ENCODE measurements at places on chromosomes 13 and 19.

DNA sequence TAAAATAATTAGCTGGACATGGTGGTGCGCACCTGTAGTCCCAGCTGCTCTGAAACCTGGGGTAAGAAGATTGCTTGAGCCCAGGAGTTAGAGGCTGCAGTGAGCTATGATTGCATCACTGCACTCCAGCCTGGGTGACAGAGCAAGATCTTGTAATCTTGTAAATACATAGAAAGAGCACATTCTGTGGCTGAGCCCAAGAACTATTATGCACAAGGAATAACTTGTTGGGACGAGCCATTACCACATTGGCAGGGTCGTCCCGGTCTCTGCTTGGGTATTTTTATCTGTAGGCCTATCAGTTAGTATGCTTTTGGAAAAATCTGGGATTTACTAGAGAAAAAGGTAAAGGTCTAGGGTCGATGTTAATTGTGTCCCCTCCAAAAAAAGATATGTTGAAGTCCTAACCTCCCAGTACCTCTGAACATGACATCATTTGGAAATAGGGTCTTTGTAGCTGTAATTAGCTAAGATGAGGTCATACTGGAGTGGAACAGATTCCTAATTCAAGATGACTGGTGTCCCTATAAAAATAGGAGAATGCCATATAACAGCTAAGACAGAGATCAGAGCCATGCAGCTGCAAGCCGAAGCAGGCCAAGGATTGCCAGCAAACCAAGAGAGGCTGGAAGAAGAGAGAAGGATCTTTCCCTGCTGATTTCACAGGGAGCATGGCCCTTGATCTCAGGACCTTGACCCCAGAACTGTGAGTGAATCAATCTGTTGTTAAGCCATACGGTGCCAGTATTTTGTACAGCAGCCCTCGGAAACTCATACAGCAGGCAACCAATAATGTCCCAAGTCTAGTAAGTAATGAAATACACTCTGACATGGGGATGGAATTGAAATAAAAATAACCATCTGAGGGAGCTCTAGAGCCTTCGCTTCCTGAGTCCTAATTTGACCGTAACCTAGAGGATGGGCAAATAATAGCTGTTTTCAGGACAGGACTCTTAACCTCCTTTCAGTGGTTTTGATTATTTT is 77.0 kb downstream of the TM9SF2 start:
- DNase-seq, result no peak

DNA sequence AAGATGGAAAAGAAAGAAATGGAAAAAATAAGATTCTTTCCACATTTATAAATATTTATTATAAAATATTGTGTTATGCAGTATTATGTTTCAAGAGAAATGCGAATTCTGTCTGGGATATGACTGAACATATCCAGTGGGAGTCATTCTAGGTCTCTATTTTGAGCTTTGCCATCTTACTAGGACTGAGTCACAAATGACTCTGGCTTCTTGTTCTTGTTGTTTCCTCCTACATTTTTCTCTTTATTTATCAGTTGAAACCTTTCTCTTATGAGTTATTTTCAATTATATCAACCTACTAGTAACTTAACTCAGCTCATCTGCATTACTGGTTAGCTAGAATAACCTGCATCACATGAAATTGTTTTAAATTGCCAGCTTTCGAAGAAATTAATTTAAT is 1247.3 kb downstream of the SLITRK1 start:
- DNase-seq, result no peak

- DNase-seq, result no peak
Measured at GRCh38 chr13:20673715-20674114, 29.8 kb upstream of the IL17D start.

DNA sequence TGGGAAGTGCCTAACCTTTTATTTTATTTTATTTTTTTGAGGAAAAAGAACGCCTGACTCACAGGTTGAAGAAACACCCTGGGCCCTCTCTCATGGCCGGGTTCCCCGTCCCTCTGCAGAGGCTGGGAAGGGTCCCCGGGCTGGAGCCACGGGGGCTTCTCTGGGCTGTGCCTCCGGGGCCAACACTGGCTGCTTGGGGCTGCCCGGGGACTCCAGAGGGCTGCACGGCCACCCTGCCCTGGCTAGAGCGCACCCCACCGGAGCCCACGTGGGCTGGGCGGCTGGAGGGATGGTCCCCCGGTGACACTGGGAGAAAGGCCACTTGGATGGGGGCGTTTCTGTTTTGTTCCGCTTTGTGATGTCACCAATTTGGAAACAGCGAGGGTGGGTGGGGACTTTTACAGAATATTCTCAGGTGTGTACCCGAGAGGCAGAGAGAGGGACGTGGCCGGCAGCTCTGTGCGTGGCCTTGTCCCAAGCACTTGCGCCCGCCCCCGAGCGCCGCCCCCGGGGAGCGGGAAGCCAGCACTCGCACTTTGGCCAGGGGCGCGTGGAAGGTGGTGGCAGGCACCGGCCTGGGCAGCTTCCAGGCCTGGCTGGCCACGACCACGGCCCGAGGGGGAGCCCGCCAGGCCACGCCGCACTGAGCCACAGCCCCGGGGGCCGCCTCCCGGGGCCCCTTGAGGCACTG is 13.9 kb upstream of the GNA15 start:
- DNase-seq, result no peak

- no peak for DNase-seq
Measured at GRCh38 chr13:97403893-97404750, 29.8 kb upstream of the RAP2A start.

GRCh38 chr19:33405553-33406461 is 32.3 kb downstream of the CEBPG start:
- DNase-seq, result no peak

- DNase-seq, result no peak
Measured at GRCh38 chr19:7988307-7988706, 17.1 kb downstream of the ELAVL1 start.

- DNase-seq, result no peak
Measured at GRCh38 chr19:8938576-8938975, 71.6 kb downstream of the MUC16 start.

DNA sequence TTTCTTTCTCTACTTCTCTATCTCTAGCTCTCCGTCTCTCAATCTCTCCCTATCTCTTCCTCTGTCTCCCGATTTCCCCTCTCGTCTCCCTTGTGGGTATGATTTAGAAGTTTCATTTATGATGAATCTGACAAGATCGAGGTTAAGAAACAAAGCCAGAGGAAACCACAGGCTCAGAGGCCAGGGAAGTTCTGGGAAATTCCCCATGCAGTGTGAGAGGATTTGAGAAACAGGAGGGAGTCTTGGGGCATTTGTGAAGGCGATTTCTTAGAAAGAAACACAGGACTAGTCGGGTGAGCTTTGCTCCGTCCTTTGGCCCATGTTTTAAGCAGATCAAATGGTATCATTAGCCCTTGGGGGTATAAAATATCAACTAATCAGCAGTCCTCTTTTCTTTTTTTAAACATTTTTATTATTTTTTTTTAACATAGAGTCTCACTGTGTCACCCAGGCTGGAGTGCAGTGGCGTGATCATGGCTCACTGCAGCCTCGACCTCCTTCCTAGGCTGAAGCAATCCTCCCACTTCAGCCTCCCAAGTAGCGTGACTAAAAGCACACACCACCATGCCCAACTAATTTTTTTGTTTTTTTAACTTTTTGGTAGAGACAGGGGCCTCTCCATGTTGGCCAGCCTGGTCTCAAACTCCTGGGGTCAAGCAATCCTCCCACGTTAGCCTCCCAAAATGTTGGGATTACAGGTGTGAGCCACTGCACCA is 25.8 kb downstream of the TNFSF9 start:
- DNase-seq, result no peak

DNA sequence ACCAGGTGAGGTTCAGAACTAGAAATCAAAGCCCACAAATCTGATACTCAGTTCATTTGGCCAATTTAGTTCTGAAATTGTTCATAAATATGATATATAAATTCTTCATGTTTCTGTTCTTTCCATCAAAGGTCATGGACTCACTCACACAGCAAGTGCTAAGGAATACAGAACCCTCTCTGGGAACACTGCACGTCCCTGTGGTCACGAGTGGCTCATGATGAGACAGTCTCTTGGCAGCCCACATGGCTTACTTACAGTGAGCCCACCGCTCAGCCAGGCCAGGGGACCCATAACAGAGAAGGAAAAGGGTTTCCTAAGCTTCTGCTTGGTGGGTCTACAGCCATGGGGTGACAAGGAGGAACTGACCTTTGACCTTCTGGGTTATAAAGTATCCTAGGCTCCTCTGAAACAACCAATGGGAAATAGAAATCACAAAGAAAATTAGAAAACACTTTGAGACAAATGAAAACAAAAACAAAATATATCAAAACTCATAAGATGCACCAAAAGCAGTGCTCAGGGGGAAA is 67.4 kb downstream of the CDADC1 start:
- DNase-seq, result no peak

DNA sequence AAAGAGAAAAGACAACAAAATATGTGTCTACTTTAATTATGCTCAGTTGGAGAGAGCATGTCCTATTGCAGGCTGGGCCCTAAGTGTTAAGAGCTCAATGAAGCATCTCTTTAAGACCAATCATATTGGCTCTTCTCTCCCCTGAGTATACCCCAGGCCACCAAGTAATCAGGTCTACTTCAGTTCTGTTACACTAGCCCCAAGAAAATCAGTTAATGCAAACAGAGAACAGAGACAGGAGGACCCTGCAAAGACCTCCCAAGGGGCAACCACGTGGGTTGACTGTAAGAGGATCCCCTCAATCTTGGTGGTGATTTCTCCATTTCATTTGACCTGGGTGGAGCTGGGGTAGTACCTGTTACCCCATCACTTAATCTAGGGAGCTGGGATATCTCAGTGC is 451.0 kb upstream of the ZNF507 start:
- no peak for DNase-seq

DNA sequence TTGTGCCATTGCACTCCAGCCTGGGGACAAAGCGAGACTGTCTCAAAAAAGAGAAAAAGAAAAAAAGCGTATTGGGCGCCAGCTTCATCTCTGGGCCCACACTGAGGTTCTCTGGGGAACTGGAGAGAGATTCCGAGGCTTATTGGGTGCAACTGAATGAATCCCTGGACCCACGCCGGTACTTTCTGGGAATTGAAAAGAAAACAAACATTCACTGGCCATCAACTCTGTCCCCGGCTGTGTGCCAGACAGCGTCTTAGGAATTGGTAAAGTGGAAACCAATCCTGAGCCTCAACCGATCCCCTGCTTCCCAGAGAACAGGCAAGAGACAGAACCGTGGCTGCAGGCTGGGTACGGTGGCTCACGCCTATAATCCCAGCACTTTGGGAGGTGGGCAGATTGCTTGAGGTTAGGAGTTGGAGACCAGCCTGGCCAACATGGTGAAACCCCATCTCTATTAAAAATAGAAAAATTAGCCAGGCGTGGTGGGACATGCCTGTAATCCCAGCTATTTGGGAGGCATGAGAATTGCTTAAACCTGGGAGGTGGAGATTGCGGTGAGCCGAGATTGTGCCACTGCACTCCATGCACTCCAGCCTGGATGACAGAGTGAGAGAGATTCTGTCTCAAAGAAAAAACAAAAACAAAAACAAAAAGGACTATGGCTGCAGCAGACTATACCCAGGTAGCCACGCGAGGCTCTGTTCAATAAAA is 8.6 kb downstream of the ANO8 start:
- DNase-seq, result no peak

- DNase-seq, result no peak
Measured at GRCh38 chr19:16473875-16474392, 2.2 kb upstream of the EPS15L1 start.

DNA sequence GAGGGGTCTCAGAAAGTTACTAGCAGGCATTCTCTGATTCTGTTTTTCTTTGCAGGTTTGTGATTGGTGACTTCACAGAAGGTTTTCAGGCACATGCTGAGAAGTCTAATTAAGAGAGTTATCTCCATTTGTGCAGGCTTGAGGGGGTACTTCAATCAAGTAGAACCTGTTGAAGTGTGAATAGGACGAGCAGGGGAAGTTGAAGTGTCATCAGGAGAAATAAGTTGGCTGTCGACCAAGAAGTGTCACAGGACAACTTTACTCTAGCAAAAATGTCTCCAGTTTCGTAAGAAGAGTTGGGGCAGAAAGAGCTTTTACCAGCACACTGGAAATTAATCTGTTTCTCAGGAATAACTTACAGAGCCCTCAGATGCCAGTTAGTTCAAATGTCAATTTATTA is 576.5 kb upstream of the SLITRK5 start:
- no peak for DNase-seq

DNA sequence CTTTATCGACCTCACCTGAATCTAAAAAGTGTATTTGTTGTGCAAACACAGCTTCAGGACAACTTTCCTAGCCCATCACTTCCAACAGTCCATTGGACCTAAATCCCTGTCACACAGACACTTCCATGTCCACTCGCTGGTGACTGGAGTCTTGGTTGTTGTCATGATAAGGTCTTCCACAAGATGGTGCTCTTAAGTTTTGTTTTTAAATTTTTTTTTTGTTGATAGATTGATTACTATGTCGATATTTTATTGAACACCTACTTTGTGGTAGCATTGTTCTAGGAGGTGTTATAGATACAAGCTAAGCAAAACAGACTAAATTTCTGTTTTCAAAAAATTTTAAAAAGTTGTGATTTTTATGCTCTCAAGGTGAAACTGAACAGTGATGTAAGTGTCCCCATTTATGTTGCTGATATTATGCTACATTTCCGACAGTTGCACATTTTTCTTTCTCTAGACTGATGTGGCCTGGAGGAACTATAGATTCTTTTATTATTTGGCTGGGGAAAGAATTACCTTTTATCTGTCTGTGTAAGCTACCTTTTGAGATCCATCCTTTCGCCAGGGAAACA is 8.1 kb upstream of the ERICH6B start:
- DNase-seq, result no peak

DNA sequence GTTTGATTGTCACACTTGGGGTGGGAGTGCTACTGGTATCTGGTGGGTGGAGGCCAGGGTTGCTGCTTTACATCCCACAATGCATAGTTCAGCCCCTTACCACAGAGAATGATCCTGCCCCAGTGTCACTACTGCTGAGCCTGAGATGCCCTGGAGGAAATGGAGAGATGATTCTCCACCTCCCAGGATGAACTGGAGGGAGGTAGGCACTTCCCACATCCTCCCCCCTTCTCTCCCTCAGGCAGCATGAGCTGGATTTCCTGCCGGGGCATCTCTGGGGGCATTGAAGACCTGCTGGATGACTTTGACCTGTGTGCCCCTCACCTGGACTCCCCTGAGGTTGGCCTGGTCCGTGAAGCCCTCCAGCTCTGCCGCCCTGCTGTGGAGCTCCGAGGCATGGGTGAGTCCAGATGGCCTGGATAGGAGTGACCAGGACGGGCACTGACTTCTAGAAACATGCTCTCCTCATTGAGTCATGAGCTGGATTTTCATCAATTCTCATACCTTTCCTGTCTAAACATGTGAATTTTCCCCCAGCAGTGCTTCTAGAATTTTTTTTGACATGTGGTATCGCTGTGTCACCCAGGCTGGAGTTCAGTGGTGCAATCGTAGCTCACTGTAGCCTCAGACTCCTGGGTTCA is 45.3 kb downstream of the NWD1 start:
- DNase-seq, result no peak

GRCh38 chr19:7492142-7492541 is 3.3 kb upstream of the PEX11G start:
- DNase-seq, result no peak
